Muscle of back (tissue), 13 donors: ENCODE measurements at places on chromosomes 6 and 20. TPM values are rescaled to one million over a fixed set of nuclear protein-coding genes. Genes with fewer than 3 reads are reported as not detected.

The DLL1 gene
- polyA plus RNA-seq: 18.2 TPM

- DNase-seq: no peak
Observed at GRCh38 chr6:3422435-3423070, 34.3 kb downstream of the SLC22A23 start.

The BFSP1 gene
- 3.2 TPM for polyA plus RNA-seq

DNA sequence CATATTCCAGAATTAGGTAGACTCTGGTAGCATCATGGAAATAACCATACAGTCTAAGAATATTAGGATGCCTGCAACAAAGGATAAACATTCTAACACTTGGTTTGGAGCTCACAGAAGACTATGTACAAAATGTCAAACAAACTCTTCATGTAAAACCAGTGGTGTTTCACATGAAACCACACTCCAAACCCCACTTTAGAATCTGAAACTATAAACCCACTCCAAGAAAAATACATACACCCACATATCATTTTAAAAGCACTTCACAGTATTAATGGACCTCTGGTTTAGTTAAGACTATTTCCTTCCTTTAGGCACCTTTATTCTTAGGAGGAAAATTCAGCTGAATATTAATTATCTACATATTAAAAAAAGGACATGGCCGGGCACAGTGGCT, 10.5 kb downstream of the AURKA start:
- no peak for DNase-seq

The PPP1R3G gene
- polyA plus RNA-seq: 1.5 TPM

DNA sequence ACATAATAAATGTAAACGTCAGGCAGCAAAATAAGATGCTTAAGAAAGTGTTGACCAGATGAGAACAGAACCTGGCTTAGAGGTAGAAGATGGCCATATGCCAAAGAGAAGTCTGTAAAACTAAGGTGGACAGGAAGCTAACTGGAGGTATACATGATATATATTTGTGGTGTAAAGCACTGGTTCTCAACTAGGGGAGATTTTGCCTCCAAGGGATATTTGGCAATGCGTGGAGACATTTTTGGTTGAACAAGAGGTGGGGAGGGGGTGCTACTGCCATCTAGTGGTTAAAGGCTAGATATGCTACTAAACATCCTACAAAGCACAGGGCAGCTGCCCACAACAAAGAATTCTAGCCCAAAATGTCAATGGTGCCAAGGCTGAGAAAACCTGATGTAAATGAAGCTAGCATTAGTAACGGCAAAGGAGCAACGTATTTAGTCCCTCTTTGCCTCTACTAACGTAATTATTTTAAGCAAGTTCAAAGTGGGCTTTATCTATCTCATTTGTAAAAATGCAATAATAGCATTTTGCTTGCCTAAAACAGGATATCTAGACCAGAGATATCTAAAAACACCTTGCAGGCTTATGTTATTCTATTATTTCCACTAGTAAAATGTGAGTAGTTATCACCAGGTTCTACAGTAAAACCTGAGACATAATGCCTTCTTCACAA, 182.6 kb downstream of the RNGTT start:
- DNase-seq: peak; percentile 61

DNA sequence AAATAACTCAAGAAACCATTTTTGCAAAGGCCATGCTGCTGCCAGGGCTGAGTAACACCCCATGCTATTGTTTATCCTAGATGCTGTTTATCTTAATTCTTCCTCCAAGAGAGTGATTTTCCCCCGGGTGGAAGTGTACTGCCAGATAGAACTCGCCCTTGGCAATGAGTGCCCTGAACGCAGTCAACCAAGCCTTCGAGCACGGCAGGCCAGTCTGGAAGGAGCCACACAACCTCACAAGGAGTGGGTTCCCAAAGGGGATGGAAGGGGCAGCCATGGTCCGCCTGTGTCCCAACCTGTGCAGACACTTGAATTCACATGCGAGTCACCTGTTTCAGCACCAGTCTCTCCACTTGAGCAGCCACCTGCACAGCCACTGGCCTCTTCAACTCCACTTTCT, 31.9 kb downstream of the PNPLA1 start:
- DNase-seq: no peak

The WASF1 gene
- 9.4 TPM for polyA plus RNA-seq

DNA sequence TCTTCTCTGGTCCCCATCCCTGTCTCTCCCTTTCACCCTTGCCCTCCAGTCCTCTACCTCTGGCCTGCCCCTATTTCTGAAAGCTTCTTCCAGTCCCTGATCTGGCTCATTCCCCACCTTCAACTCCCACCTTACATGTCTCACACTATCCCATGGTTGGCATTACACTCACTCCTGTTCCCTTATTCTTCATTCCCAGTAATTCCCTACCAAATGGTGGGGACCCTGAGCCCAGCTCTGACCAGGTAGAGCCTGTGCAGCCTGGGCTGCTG, 6.4 kb downstream of the TP53INP2 start:
- DNase-seq: no peak

- no peak for DNase-seq
Observed at GRCh38 chr20:34302312-34302722, 838 bp downstream of the AHCY start.

The SLC16A10 gene
- 7.8 TPM for polyA plus RNA-seq

DNA sequence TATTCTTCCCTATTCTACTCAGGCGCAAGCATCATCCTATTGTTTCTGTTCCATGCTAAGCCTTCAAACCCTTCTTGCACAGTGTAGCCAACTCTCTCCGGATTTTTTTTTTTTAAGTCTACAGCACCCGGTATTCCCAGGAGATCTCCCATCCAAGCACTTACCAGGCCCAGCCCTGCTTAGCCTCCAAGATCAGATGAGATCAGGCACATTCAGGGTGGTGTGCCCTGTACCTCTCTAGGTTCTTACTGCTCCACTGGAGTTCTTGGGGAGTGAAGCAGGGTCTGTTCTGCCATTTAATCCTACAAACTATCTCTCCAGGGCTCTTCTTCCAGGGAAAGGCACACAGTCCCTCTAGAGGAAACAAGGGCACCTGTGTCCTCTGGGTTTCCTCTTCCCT, 14.9 kb upstream of the NUP153 start:
- no peak for DNase-seq

DNA sequence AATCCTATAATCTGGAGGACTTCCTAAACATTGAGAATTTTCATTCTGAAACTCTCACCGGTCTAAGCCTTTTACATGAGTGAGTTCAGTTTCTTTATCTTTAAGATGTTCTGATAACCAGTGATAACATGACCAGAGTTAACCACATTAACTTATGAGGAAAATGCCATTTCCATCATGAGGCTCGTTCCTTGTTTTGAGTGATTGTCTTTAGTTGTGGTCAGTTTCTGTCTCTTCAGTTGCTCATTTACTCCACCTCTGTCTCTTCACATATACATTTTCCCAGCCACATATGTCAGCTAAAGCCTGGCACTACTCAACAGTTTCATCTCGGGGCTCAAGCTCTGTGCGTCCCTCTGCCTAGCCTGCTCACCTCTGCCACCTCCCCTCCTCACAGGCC, 70.4 kb downstream of the JAG1 start:
- no peak for DNase-seq

- DNase-seq: peak; percentile 45
Observed at GRCh38 chr6:110039981-110040383, 61.9 kb downstream of the GPR6 start.

The CENPW gene
- 12.3 TPM for polyA plus RNA-seq

GRCh38 chr6:150685860-150686259, 86.2 kb downstream of the PLEKHG1 start:
- no peak for DNase-seq

DNA sequence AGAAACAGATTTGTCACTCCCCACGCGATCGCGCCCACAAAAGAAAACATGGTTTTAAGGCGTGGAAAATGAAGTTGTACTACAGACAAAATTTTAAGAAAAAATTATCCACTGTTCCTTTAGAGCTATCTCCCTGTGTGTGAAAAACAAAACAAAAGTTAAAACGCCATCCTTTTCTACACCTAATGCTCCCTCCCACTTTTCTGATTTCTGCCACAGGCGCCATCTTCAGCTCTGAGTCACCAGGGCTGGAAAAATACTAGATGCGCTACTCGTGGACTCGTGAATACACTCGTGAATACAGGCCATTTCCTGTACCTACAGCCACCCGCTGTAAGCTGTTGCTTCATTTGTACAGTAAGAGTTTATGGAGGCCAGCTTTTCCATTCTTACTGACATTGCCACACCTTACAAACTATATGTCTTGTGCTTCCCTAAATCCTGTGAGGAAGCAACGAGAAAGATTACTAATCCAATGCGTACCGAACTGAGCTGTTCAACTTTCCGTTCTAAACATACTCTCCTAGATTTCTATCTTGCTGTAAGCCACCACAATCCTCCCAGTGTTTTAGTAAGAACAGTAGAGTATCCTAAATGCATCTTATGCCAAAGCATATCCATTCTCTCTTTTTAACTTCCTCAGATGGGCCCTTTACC, 773 bp upstream of the AHI1 start:
- DNase-seq: peak; percentile 93

GRCh38 chr6:62150048-62150663, 135.9 kb downstream of the KHDRBS2 start:
- no peak for DNase-seq

DNA sequence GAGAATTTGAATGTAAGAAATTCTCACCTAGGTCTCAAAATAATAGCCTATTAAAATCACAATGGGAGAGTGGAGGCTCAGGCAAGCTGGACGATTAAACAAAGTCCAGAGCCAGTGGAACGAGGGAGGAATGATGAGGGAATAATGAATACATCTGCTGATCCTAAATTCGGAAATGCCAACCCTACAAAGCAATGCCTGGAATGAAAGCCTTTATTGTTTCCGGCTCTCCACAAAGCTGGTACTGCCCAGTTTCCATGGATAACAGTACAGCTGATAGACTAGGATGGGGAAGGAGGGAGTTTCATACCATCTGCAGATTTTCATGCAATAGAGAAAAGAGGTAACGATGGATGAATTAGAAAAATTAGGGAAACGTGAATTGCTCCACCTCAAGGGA, 356.1 kb downstream of the CBLN4 start:
- DNase-seq: peak; percentile 19

- DNase-seq: no peak
Observed at GRCh38 chr6:24666097-24666640, 530 bp downstream of the TDP2 start.

- no peak for DNase-seq
Observed at GRCh38 chr6:68069921-68070710, 565.0 kb upstream of the ADGRB3 start.

DNA sequence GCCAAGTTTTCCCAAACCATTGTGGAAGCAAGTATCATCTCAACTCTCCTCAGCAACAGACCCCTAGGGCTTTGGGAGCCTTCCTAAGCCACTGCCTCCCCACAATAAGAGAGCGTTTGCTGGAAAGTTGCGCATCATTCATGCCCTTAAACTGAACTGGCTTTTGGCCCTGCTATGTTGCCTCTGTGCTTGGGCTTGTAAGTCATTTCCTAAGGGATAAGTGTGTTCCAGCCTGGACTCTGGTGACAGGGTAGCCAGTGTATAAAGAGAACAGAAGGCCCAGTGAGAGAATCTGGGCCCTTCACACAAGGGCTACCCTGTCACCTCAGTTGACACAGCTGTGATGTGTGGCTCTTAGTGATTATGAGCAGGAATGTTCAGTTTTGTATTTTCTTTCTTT, 77.8 kb downstream of the COL9A1 start:
- no peak for DNase-seq

GRCh38 chr6:38138374-38138773, 318.8 kb downstream of the ZFAND3 start:
- no peak for DNase-seq

The TREM2 gene
- 0.86 TPM for polyA plus RNA-seq

The JARID2 gene
- polyA plus RNA-seq: 13.9 TPM

GRCh38 chr6:17439243-17439993, 46.0 kb downstream of the CAP2 start:
- DNase-seq: no peak

- DNase-seq: no peak
Observed at GRCh38 chr20:61660559-61660958, 405.1 kb downstream of the TAF4 start.

- DNase-seq: no peak
Observed at GRCh38 chr6:42177514-42178364, 4.6 kb downstream of the GUCA1A start.
